ENCODE measurements at places on chromosomes 5 and 9. TPM values are rescaled to one million over a fixed set of nuclear protein-coding genes. Genes with fewer than 3 reads are reported as not detected.

Gene TRIM7
- total RNA-seq: 0.94 TPM

Gene INIP
- total RNA-seq: 23.2 TPM

Gene EQTN
- not detected for total RNA-seq

Gene IL33
- 0.09 TPM for total RNA-seq

Gene SPATA31D4
- 0.27 TPM for total RNA-seq

Gene SLC36A3
- 0.08 TPM for total RNA-seq

Gene OMD
- 0.08 TPM for total RNA-seq

Gene CTXN3
- total RNA-seq: 2.2 TPM

Gene PCDHB12
- total RNA-seq: 0.59 TPM

Gene IFNB1
- 0.71 TPM for total RNA-seq

Gene QRFP
- 0.63 TPM for total RNA-seq

Data from motor neuron (in vitro differentiated cells).